ENCODE measurements at places on chromosomes 11 and 22.

DNA sequence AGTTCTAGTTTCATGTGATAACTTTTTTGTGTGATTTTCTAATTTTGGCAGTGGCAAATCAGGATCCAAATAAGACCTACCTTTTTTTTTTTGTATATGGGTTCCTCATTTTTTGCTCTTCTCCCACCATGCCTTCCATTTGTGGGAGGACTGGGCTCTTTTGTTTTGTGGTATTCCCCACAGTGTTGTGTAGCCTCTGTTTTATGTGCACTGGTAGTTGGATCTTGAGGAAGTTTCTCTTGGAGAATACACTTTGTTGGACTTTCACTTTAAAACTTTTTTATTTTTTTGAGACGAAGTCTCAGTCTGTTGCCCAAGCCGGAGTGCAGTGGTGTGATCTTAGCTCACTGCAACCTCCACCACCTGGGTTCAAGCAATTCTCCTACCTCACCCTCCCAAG, 39.7 kb downstream of the PPP6R3 start:
- DNase-seq: no peak

DNA sequence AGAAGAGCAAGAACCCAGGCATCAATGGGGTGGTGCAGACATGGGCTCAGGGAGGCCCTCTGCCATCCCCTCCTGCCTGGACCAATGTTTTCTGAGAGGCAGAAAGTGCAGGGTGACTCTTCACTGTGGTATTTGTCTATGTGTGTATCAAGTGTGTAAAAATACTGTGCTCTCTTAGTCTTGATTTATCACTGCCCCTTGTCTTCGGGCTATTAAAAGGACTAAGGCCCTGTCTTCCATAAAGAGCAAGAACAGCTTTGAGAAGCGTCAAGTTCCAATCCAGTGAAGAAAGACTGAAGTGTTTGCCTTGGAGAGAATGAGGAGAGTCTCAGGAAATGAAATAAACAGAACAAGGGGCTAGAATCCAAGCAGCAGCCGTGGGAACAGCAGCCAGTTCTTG, 14.4 kb downstream of the PRSS23 start:
- no peak for DNase-seq

DNA sequence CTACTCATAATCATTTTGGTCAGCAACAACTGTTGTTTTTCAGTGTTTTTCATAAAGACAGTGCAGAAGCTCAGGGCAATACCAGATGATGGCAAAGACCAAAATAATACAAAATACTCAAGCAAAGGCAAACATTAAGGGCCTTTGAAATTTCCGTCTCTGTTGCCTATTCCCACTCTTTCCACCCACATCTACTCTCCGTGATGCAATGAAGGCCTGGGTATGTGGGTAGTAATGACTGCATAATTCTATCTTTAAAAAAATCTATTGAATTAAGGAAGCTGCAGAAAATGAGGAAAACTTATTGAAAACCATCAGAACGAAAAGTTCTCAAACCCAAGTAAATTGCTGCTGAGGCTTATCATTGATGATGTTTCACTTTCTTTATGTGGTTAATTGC, 203.3 kb downstream of the MAML2 start:
- DNase-seq: no peak

GRCh38 chr11:114015117-114015516, 40.2 kb downstream of the HTR3A start:
- DNase-seq: no peak

- no peak for DNase-seq
Measured at GRCh38 chr22:23762842-23763578, at the start of gene C22orf15. C22orf15 (plus strand) TSS chr22:23762990; CDS start chr22:23763307, 317 bp downstream.

DNA sequence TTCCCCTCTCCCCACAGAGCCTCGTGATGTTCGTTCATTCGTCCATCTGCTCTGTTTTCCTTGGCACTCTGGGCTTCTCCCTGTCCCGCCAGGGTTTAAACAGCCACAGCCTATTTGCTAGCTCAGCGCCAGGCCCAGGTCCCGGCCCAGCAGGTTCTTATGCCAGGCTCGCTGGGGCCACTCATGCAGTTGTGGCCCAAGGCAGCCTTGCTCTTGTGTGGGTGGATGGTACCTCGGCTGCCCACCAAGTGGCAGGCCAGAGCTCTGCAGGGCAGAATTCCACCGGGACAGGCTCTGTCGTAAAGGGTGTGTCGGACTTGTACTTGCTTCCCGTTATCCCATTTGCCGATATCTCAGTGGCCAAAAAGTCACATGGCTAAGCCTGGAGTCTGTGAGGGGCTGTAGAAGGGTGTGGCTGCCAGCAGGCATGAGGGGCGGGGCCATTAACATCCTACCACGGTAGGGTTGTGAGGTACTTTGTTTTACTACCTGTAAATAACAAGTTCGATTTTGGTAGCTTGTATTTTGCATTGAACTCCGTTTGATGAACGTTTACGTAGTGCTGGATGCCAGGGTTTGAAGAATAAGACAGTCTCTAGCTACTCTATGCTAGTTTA, 7.9 kb downstream of the FAM118A start:
- no peak for DNase-seq

GRCh38 chr11:111541254-111542061, 938 bp downstream of the LAYN start:
- no peak for DNase-seq

DNA sequence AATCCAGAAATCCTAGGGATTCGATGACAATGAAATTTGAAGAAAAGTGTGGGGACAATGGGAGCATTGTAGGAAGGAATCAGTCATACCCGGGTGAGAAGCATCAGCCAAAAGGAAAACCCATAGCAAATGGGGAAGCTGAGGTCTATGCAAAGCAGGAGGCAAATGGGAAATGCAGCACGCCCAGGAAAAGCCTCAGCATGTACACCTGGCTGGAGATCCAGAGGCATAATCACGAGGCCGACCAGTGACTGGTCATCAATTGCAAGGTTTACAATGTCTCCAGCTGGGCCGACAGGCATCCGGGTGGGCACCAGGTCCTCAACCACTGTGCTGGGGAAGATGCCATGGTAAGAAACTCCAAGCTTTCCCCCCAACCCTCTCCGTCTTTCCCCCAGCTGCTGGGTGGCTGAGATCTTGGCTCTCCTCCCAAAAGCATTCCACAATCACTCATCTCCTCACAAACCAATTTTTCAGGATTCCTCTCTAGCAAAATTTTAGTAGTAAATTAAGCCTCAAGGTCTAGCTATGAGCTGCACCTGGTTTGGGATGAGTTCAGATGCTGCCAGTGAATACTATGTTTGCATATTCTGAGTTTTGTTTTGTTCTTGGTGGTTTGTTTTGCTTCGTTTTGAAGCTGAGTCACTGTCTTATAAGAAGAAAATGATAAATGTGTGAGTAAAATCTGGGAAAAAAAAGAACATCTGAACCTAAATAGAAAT, 98.0 kb upstream of the OR5AK2 start:
- no peak for DNase-seq

- no peak for DNase-seq
Measured at GRCh38 chr22:23816156-23816976, 22.4 kb downstream of the DERL3 start.

- no peak for DNase-seq
Measured at GRCh38 chr11:73519266-73519665, 78.6 kb downstream of the FAM168A start.

DNA sequence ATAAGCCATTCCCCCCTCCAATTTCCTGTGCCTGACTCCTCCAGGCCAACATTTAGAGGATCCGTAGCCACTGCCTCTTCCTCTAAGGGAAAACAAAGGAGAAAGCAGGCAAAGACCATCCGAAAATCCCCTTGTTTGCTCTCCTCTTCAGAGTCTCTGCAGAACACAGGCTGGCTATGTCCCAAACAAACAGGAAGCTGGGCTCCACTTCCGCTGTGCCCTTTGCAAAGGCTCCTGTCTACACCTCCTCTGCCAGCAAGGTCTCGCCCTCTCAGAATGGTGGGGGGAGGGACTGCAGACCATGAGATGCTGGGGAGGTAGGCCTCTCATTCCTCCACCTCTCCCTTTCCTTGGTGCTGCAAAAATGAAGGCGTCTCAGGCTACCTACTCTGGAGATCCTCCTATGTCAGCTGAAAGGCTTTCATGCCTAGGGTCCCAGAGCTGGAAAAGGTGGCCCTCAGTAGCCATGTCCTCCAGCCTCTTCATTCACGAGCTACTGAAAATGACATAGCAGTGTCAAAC, 596.2 kb downstream of the BUD13 start:
- DNase-seq: no peak

DNA sequence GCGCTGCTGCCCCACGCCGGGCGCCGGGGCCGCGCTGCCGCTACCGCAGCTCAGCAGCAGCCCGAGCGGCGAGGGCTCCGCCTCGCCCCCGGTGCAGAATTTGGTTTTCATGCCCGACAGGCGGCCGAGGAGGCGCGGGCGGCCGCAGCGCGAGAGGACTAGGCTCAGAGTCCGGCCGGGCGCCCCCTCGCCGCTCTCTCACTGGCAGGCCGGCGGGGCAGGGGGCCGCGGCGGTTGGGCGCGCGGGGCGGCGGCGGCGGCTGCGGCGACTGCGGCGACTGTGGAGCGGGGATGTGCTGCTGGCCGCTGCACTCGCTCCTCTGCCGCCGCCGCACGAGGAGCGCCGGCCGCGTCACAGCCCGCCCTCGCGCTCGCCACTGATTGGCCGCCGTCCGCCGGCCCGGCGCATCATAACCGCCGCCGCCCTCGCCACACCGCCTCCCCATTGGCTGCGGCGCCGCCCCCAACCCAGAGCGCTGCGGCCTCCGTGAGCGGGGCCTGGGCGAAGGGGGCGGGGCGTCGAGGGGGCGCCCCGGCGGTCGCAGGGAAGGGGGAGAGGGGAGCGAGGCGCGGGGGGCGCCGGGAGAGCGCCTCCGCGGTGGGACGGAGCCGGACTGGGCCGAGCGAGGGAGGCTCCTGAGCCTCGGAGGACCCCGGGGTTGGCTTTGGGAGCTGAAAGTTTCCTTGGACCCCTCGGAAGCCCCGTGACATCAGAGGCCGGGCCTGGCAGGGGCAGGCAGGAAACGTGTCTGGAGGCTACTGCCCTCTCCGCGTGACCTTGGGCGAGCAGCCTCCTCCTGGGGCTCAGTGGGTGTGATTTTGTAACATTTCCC, at the start of gene CHKA:
CHKA (minus strand) TSS at position 322 of the 833 bp plus-strand sequence; CDS start at position 111, 211 bp downstream.
- DNase-seq: peak; percentile 80

DNA sequence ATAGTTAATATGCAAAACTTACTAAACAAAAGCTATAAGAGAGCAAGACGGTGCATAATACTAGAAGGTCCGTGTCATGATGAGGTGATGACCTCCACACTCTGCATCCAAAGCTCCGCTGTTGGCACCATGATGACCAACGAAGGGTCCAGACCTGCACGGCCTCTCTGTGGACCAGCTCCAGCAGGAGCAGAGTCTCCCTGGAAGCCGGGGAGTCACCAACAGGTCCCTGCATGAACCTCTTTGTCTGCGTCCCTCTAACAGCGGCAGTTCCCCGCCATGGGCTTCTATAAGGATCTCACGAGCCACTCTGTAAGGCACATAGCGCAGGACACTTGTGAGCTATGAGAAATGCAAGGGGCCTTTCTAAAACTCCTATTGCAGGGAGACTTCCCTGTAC, 517.3 kb downstream of the BRD1 start:
- DNase-seq: no peak

GRCh38 chr11:65298131-65298535, 16.5 kb upstream of the CDC42EP2 start:
- DNase-seq: no peak

DNA sequence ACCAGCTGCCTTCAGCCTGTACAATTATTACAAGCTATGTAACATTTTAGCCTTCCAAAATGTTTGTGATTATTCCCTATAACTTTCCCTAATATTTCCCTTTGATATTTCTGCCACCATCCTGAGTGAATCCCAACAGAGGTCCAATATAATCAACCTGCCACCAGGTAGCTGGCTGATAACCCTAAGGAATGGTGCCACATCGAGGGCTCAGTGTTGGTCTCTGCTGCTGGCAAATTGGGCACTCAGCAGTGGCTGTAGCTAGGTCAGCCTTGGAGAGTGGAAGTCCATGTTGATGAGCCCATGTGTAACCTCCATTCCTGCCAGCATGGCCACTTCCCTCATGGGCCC, 121.2 kb downstream of the ZNF280B start:
- DNase-seq: no peak

DNA sequence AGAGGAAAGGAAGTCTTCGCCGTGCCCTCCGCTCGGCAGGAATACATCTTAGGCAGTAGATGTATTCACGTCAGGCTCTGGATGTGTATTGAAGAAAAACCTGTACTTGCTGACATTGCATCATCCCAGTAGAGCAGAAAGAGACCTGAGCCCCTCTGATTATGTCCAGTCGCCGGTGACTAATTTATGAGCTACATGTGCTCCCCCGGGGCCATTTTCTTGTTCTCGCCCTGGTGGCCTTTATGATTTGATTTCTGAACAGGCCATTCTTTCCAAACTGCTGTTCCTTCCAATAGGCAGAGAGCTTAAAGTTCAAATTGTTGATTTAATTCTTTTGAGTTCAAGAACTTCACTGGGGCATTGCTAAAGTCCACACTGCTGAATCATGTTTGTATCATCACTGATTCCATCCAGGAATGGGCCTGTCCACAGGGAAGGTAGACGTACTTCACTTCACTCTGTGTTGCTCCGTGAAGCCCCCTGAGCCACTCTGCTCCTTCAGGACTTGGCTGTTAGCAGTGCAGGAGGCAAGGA, 137.3 kb upstream of the RASSF10 start:
- no peak for DNase-seq

GRCh38 chr11:79095424-79095823, 345.4 kb downstream of the TENM4 start:
- DNase-seq: no peak

- no peak for DNase-seq
Measured at GRCh38 chr11:128603752-128604414, 16.5 kb upstream of the ETS1 start.

DNA sequence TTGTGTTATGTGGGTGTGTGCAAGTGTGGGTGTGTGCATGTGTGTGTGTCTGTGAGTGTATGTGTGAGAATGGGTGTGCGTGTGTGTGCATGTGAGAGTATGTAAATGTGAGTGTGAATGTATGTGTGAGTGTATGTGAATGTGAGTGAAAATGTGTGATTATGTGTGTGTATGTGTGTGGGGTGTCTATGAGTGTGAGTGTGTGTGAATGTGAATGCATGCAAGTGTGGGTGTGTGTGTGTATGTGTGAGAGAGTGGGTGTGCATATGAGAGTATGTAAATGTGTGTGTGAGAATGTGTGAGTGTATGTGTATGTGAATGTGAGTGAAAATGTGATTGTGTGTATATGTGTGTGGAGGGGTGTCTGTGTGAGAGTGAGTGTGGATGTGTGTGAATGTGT, 1292.7 kb downstream of the TBC1D22A start:
- DNase-seq: no peak

- DNase-seq: no peak
Measured at GRCh38 chr11:72744474-72744873, 7.7 kb downstream of the ARAP1 start.

GRCh38 chr11:32400670-32401369, 34.5 kb downstream of the WT1 start:
- no peak for DNase-seq

Data from central memory CD4-positive, alpha-beta T cell (primary cell).